ENCODE measurements at places on chromosomes 4 and X.

- no peak for DNase-seq
Observed at GRCh38 chrX:119828446-119828845, 24.3 kb downstream of the UPF3B start.

DNA sequence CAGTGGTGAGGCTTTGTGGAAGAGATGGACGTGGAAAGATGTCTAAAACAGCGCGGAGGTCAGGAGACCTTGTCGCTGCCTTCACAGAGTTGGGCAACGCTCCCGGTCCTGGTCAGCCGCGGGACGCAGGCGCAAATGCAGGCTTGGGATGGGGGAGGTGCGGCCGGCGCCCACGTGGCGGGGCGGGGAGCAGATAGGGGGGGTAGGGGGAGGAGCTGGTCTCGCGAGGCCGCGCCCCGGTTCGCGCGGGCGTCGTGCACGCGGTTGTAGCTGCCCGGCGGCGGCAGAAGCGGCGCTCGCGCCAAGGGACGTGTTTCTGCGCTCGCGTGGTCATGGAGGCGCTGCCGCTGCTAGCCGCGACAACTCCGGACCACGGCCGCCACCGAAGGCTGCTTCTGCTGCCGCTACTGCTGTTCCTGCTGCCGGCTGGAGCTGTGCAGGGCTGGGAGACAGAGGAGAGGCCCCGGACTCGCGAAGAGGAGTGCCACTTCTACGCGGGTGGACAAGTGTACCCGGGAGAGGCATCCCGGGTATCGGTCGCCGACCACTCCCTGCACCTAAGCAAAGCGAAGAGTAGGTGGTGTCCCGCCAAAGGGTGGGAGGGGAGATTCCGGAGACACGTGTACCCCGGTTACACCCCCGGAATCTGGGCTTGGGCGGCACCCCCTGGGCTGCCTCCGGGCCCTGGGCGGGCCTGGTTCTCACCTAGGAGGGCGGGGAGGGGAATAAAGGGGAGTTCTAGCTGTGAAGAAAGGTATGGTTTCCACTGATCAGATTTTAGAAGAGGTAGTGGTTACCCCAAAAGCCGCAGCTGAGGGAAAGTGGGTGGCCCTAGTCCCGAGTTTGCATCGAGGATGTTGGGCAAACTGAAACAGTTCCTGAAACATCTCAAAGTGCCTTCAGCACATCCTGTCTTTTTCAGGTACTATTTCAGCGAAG lies at the start of gene PRDX4:
Gene PRDX4, plus strand, starts transcription at position 255 of the 939 bp plus-strand sequence. Its CDS starts 78 bp downstream, at position 333.
- DNase-seq: peak; percentile 96

GRCh38 chr4:5660185-5660584 lies 48.2 kb downstream of the EVC2 start:
- DNase-seq: no peak

GRCh38 chrX:145821898-145822571 lies 4.4 kb downstream of the SLITRK2 start:
- peak; percentile 44 for DNase-seq

DNA sequence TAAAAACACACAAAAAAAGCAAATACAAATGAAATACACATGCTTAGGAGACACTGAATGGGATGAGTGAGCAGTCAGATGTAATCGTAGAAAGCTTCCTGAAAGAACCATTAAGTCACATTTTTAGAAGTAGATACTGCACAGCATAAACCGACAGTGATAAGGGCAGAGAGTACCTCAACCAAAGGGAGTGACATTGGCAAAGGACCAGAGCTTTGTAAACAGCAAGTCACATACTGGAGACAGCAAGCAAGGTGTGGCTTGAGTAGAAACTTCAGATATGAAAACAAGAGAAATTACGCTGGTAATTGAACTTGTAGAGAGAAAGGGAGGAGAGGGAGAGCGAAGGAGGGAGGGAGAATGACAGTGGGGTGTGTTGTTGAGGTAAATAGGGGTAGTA lies 92.0 kb downstream of the CHRDL1 start:
- no peak for DNase-seq

DNA sequence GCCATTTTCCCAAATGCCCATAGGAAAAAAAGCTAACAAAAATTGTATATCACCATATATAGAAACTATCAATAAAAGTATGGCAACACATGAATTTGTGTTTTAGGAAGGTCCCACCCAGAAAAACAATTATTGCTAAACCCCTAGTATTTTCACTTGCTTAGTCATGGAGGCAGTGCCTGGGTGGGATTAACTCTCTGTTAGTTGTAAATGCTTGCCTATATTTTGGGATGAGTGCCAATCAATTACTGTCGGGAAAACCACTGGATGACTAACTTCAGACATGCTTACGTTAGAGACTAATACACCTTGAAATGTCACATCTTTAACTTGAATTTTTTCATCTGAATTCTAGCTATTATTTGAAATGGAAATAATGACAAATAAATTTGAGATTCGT lies 33.9 kb downstream of the TMPRSS11A start:
- DNase-seq: no peak

All from endodermal cell (in vitro differentiated cells).